T-helper 1 cell (primary cell): ENCODE measurements at places on chromosomes 13 and 19.

GRCh38 chr13:110560601-110561343 is 750 bp downstream of the RAB20 start:
- DNase-seq: peak; percentile 35

DNA sequence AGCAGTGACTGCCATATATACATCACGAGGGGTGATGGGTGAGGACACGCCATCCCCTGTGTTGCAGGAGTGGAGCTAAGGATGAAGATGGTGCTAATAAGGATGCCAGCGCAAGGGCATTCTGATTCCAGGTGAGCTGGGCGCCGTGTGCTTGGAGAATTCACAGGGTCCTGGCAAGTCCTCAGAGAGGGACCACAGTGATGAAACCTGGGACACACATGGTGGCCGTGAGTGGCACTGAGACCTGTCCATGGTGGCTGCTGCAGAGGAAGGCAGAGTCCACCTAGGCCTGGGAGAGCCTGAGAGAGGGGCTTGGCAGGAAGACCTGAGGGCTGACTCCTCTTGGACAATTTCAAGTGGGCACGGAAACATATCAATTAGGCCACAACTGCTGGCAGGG is 65.2 kb downstream of the RFX2 start:
- no peak for DNase-seq

GRCh38 chr19:38538386-38538785 is 79.4 kb downstream of the MAP4K1 start:
- DNase-seq: no peak

DNA sequence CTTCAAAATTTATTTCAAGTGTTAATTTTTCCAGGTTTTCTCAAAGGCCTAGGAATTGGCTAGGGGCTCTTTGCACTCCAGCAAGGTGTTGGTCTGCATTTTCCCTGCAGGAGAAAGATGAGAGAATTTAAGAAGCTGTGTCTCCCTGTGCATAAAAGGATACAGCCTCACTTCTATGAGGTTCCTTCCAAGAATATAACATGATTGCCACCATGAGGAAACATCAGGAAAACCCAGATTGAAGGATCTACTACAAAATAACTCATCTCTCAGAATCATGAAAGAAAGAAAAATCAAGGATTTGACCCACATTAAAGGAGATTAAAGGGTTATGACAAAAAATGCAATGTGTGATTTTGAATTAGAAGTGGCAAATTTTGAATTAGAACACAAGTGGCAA is 69.9 kb downstream of the RUBCNL start:
- no peak for DNase-seq

DNA sequence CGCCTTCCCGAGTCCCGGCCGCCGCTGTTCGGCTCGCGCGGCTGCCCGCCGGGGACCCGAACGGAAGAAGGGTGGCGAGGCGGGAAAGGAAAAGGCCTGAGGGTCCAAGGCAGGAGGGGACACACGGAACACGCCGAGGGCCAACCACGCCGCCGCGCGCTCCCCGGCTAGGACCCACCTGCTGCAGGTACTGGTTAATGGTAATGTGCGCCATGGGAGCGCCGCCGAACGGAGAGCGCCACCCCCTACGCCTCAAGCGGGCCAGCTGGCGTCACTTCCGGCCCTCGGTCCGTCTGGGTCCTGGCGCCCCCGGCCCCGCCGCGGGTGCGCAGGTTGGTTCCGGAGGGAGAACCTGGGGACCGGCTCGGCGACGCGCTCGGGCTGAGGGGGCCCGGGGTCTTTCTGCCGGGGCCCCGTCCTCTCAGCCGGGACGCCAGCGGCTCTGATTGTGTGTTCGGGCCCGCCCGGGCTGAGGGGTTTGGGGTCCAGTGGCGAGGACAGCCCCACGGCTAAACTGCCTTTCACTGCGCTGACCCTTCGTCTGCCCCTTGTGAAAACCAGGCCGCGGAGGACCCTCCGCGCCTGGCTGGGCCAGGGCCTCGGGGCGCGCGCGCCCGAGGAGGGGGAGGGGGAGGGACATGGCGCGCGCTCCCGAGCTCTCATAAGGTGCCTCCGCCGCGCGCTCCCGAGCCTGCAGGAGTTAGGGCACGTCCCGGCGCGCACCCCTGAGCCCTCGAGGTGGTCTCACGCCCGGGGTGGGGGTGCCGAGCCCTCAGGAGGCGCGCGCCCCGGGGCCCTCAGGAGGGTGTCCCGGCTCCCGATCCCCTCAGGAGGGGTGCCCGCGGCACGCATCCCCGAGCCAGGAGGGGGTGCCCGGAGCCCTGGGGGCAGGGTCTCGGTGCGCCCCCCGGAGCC is at the start of gene PCID2:
TSS of gene PCID2 (minus strand) at position 249 of the 915 bp plus-strand sequence. CDS start at position 214, 35 bp downstream.
- DNase-seq: peak; percentile 78

- no peak for DNase-seq
Observed at GRCh38 chr13:76286178-76286577, 600.0 kb downstream of the KCTD12 start.

GRCh38 chr19:45814851-45815480 is at the start of gene RSPH6A:
RSPH6A (minus strand) TSS chr19:45815308; CDS start chr19:45815176, 132 bp downstream.
- no peak for DNase-seq

DNA sequence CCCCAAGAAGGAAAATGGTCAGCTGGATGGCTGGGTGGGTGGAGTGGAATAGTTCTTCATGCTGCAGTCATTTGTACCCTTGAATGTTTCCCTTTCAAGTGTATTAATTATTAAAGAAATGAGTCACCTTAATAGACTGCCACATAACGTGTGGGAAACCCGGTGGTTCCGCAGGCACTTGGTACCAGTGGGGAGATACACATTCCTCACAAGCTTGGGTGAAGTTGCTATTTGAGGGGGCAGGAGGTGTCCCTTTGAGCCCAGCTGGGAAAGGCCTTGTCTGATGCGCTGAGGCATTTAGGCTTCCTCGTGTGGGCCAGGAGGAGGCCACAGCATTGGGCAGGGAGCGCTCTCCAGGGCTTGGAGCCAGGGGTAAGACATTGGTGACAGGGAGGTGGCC is 57.7 kb downstream of the ATP8A2 start:
- DNase-seq: no peak

- DNase-seq: no peak
Observed at GRCh38 chr13:90222758-90223157, 1124.7 kb upstream of the MIR17HG start.
